H7 (cell line): ENCODE measurements at places on chromosomes 2 and 18. TPM values are rescaled to one million over a fixed set of nuclear protein-coding genes. Genes with fewer than 3 reads are reported as not detected.

UGT1A4 gene
- total RNA-seq, result 0.07 TPM in 1 of 2 replicates, not detected in the other

GAREM1 gene
- 4.9 and 6.5 TPM in 2 replicates for total RNA-seq

SETBP1 gene
- total RNA-seq, result 1.8 and 3.3 TPM in 2 replicates

GALNT5 gene
- 0.07 and 0.18 TPM in 2 replicates for total RNA-seq

CD28 gene
- total RNA-seq, result not detected in 2 replicates

GRCh38 chr2:80322311-80322920 lies 17.9 kb upstream of the LRRTM1 start:
- peak; percentile 75 for DNase-seq

DNA sequence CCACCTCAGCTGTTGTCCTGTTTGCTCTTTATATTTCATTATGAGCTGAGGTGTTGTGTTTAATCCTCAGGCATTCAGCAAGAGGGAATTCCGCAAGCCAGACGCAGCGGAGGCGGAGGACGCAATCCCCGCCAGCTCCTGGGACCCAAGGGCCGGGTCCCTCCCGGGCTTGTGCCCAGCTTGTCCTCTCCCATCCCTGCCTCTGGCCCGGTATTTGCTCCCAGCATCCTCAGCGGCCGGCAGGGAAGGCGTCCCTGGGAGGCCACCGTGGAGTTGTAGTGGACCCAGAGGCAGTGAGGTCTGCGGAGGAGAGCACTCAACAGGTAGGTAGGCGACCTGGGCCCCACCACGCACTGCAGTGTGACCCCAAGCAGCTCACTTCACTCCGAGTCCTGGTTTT lies 42.5 kb upstream of the FOSL2 start:
- DNase-seq, result no peak

- no peak for DNase-seq
These were observed 95.0 kb downstream of the PID1 start for GRCh38 chr2:229176136-229176535.

- DNase-seq, result no peak
These were observed 76.9 kb downstream of the WDSUB1 start for GRCh38 chr2:159209341-159210306.
